ENCODE measurements at places on chromosomes 1 and 21. TPM values are rescaled to one million over a fixed set of nuclear protein-coding genes. Genes with fewer than 3 reads are reported as not detected.

GRCh38 chr1:118204648-118205047 is 19.6 kb upstream of the SPAG17 start:
- no peak for DNase-seq

GRCh38 chr1:39987869-39988268 is 32.9 kb downstream of the MFSD2A start:
- DNase-seq = no peak

- DNase-seq = no peak
These were observed 12.1 kb upstream of the EPHX4 start for GRCh38 chr1:92017656-92018055.

DNA sequence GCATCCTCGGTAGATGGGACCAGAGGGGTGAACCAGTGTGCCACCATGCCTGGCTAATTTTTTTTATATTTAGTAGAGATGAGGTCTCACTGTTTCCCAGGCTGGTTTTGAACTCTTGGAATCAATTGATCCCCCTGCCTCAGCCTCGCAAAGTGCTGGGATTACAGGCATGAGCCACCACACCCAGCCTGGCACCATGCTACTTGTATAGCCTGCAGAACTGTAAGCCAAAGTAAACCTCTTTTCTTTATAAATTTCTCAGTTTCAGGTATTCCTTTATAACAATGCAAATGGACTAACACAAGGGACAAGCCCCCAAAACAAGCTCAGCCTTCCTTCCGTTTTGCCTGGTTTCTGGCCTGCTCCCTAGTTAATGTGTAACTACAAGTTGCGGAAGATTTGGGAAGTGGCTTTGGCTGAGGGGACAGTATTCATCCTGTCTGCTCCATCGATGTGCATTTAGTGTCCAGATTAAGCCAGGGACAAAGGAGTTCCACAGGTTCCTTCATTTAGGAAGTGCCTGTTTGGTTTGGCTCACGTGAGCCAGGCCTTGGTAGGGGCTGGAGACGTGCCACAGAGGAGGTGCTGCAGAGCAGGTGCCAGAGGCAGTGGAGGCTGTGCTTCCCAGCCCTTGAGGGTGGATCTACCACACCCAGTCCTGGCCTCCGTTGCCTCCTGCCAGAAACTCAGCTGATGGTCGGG is 4.4 kb downstream of the AVPR1B start:
- no peak for DNase-seq

DNA sequence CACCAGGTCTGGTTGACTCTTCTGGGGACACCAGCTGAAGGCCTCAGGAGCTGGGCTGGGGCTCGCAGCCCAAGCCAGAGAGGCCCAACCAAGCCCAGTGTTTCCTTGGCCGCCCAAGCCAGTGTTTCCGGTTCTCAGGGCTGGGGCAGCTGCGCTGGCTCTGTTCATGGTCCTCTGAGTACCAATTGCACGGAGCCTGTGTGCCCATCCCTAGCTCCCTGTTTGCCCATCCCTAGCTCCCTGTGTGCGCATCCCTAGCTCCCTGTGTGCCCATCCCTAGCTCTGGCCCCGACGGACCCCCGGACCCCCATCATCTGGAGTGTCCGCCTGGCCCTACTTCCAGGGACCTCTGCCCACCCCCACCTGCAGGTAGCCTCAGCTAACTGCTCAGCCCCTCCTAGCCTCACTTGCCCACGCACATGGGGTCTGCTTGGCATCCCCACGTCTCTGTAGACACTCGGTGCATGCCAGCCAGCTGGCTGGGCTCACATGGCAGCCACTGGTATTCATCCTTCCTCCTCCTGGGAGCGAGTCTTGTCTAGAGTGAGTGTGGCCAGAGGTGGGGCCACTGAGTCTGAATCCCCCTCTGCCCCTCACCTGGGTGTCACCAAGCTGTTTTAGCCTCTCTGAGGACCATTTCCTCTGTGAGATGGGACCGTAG is 64.0 kb downstream of the WNT9A start:
- DNase-seq = no peak

DNA sequence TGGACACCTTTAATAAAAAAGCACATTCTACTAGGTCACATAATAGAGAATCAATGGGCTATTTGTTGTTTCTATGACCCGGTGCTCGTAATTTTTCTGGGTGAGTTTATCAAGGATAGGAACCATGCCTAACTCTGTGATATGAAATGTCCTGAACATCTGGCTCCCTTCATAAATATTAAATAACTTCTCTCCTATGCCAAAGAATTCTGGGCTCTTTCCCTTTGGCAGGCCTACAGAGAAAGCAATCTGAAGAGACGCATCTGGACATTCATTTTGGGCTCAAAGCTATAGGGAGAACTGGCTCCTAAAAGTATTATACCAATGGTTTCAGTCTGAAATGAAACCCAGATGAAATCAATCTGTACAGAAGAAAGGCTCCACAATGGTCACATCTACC is 38.8 kb upstream of the ANGPTL7 start:
- no peak for DNase-seq

DNA sequence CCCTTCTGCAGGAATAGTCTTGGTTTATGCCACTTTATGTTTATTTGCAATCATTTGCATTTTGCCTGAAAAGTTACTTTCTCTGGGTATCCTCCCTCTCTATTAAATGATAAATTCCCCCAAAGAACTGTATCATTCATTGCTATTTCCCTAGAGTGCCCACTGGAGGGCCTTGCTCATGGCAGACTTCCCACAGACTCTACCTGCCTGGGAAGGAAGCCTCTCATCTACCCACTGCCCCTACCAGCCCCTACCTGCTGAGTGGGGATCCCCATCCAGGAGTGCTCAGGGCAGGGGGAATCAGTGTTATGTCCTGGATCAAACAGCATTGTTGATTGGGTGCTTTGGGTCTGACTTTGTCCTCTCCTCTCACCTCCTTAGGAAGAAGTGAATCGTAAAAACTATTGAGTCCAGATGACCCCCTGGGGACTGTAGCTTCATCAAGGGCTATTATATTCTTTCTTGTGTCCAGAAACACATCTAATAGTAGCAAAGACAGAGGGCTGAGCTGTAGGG is 6.8 kb upstream of the LRRN2 start:
- no peak for DNase-seq

DNA sequence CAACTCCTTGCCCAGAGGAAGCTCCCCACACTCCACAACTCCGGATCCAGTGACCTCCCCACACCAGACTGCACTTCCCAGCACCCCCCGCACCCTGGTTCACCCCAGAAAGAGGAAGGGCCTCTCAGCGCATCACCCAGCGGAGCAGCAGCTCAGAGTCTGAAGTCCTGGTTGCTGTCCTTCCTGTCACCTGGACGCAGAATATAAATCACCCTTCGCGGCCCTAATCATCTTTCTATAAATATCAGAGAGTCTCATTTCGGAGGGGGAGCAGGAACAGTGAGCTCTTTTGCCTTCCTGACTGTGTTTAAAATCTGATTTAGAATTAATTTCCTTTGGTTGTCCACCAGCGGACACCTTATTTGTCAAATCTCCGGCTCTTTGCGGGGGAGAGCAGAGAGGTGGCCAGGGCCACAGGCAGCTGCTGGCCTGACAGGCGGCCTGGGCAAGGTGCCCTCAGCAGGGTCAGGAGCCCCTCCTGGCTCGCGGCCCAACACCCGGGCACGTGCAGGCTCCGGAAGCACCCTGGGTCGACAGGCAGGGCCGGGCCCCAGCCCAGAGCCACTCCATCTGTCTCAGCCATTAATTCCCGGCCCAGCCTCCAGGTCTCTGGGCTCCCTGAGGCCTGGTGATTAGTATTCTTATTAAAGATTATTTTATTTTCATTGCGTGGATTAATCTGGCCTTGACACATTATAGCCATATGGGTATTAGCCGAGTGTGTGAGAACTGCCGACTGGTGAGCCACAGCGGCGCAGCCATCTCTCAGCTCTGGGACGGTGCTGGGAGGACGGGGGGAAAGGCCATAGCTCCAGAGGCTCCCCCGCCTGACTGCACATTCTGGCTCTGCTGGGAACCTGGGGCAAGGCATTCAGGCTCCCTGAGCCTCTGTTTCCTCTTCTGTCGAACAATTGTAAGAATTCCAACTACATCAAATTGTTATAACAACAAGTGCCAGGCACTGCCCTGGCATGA is 19.7 kb downstream of the EPHA8 start:
- DNase-seq = no peak

DNA sequence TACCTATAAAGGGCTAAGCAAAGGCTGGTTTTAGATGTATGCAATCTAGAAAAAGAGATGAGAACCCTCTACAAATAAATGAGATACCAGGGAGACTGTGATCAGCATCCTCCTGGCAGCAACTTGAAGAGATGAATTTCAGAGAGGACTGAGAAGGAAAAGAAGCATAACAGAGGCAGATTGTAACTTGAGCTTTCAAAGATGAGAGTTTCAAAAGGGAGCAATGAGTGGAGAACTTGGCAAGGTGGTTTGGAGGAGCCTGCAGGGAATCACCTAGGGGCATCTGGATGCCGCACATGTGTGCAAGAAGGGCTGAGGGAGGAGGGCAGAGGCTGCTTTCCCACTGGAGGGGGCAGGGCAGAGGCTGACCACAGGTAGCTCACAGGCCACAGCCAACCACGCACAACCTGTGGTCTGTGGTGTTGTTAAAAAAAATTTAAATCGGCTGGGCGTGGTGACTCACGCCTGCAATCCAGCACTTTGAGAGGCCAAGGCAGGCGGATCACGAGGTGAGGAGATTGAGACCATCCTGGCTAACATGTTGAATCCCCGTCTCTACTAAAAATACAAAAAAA is 50.2 kb downstream of the PCNX2 start:
- DNase-seq = no peak

The TTC39A gene
- total RNA-seq = 21.3 TPM

The TRAPPC10 gene
- 21.8 TPM for total RNA-seq

The FUBP1 gene
- total RNA-seq = 81.2 TPM
